ENCODE measurements at places on chromosomes 3 and 15. TPM values are rescaled to one million over a fixed set of nuclear protein-coding genes. Genes with fewer than 3 reads are reported as not detected.

GRCh38 chr15:31367021-31367729, 40.5 kb downstream of the KLF13 start:
- no peak for DNase-seq

DNA sequence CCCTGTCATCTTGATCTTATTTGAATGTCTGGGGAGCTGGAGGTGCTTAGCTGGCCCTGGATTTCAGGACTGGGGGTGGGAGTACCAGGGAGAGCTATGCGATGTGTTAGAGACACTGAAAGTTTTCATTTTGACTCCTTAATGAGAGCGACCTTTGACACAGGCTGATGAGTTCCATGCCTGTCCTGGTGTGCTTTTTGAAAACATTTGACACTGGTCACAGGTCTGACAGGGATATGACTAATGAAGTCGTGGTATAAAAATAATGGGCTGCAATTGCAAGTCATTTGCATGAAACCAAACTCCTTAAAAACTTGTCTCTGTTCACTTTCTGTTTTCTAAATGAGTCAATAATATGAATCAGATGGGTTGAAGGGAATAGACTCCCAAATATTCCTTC, 81.9 kb downstream of the MECOM start:
- no peak for DNase-seq

- no peak for DNase-seq
Measured at GRCh38 chr15:88113613-88114308, 142.8 kb downstream of the NTRK3 start.

The RARB gene
- total RNA-seq: 1.5 TPM

- no peak for DNase-seq
Measured at GRCh38 chr15:37133602-37134001, 33.3 kb upstream of the MEIS2 start.

DNA sequence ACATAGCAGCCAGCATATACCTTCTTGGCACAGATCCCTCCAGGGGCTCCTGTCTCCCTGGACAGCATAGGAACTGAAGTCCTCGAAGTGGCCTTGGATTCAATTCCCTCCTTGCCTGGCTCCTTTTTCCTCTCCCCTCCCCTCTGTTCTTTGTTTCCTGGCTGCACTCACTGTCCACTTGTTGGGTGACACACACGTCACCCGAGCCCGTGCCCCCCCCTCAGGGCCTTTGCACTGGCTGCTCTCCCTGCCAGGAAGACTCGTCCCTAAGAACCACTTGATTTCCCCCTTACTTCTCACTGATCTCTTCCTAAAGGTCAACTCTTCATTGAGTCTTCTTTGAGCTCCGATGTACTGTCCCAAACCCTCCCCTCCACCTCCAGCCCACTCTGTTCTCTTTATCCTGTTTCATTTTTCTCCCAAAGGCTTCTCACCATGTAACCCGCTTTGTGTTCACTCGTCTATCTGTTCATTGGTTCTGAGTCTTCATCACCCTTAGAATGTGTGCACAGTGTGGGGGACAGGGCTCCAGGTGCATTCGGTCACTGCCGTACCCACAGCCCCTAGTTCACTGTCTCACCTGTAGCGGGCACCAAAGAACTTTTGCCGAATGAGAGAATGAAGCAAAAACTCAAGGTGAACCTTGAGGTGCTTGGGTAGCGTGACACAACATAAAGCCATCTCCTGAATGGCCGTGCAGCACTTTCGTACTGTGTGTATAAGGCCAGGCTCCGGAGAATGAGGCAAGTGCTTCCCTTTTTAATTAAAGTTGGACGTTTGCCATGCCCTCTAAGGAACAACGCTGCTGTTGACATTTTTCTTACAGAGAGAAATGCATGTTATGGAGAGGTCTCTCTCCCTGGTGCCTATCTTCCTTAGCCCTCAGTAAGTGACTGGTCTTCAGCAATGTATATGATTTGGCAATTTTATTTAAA, 74.0 kb downstream of the CHRNA7 start:
- no peak for DNase-seq

The TICRR gene
- total RNA-seq: 4.0 TPM

The SLC24A1 gene
- 10.1 TPM for total RNA-seq

- no peak for DNase-seq
Measured at GRCh38 chr15:42314818-42315217, 41.6 kb upstream of the TMEM87A start.

All from MG63 (cell line).